T follicular helper cell (primary cell): ENCODE measurements at places on chromosomes 12 and 14.

- DNase-seq, result no peak
These were observed 75.8 kb upstream of the CCDC91 start for GRCh38 chr12:28114488-28114887.

DNA sequence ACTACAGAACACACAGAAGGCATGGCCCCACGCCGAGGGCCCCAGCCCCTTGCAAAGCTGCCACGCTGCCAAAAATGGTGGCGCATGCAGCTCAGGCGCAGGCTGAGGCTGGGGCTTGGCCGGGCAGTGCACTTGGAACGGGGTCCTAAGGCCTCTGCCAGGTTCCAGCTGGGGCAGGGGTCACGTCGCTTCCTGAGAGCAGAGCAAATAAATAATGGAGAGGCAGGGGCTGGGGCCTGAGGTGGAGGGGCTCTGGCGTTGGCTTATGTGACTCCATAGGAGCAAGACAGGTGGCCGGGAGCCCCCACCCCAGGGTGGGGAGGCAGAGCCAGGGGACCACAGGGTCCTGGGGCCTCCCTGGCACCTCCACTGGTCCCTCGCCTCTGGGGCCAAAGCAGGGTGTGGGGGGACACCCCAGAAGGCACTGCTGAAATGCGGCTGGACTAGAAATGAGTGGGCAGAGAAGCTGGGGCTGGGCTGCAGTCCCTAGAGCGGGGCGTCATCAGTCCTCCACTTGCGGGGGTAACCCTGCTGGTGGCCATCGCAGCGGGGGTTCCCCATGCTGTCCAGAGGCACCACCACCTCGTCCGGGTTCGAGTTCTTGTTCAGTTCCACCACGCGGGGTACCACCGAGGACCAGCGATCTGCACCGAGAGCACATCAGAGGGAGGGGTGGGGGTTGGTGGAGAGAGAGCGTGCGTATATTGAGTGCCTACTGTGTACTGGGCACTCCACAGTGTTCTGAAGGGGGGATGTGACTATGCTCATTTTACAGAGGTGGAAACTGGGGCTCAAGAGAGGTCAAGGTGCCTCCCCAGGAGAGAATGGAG is 49.8 kb downstream of the TRPV4 start:
- no peak for DNase-seq

DNA sequence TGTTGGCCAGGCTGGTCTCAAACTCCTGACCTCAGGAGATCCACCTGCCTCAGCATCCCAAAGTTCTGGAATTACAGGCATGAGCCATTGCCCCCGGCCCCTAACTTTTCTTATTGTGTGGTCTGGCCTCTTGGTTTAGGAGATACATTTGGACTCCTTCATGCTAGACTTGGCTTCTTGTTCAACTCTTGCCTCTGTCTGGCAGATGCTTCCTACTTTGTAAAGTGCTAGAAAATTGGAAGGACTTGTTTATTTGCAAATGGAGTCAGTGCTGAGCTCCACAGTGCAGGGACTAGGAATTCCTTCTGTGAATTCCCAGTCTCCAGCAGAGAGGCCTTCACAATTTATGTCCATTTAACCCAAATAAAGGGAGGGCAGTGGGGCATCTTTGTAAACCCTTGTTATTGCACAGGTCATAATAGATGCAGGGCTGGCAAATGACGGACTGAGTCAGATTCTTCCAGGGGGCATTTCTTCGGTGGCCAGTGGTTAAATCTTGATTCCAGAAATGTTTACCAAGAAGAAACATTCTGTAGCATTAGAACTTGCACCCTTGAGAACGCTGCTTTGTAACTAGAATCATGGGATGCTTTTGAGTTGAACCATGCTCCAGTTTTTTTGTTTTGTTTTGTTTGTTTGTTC is 73.8 kb upstream of the TBX3 start:
- DNase-seq, result no peak

DNA sequence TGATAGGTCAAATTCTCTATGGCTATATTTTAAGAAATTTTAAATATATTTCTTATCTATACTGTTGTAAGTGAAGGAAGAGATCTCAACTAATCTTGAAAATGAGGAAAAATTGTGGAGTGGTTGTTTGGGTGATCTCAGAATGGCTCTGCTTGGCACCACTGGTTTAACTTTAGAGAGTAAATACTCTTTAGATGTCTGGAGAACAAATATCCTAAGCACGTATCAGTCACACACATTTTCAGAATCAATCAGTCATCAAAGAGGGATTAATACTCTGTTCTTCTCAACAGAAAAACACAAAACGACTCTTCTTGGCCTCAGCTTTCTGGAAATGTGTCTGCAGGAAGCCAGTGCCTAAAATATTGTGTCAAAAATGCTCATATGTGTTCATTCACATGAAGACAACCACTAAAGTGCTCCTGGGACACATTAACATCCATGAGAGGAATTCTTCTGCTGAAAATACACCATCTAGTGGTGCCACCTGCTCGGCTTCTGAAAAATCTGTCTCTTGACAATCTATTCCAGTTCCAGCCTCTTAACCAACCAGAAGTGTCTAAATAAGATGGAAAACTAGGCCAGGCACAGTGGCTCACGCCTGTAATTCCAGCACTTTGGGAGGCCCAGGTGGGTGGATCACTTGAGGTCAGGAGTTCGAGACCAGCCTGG is 81.1 kb upstream of the CCDC198 start:
- DNase-seq, result no peak

DNA sequence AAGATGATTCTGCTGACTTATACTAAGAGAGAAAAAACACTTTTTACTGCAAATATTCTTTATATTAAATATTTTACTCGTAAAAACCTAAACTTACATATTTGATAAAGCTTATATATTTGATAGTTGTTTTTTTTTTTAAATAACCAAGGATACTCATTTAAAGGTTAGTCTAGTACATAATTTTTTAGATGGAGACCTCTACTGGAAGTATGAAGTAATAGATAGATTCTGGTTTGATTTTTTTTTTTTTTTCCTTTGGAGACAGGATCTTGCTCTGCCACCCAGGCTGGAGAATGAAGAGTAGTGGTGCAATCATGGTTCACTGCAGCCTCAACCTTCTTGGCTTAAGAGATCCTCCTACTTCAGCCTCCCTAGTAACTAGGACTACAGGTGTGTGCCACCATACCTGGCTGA is 16.4 kb downstream of the ARID2 start:
- DNase-seq, result no peak

GRCh38 chr14:63672417-63673180 is 30.9 kb upstream of the WDR89 start:
- DNase-seq, result no peak

GRCh38 chr14:104732931-104733681 is 9.1 kb downstream of the ADSS1 start:
- no peak for DNase-seq

GRCh38 chr14:35079742-35080141 is 33.7 kb downstream of the FAM177A1 start:
- DNase-seq, result no peak

- no peak for DNase-seq
These were observed 1100.2 kb downstream of the FSCB start for GRCh38 chr14:43406931-43407330.

- no peak for DNase-seq
These were observed 198.5 kb upstream of the PPFIA2 start for GRCh38 chr12:81957631-81958030.

DNA sequence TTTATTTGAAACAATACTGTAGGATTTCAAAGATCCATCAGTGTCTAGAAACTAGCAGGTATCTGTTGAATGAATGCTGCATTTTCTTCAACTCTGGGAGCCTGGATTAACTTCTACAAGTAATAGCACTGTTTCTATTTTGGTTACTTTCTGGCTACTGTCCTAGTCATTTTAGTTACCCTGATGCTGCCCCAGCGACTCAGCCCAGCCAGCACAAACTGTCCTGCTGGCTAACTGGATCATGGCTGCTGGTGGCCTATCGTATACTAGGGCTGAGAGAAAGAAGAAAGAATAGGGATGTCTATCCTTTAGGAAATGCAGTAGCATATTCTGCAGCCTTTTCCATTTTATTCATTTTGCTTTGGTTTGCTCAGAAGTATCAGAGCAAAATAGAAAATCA is 53.9 kb downstream of the NTN4 start:
- DNase-seq, result no peak

GRCh38 chr12:21892341-21892740 is 48.9 kb downstream of the ABCC9 start:
- no peak for DNase-seq

DNA sequence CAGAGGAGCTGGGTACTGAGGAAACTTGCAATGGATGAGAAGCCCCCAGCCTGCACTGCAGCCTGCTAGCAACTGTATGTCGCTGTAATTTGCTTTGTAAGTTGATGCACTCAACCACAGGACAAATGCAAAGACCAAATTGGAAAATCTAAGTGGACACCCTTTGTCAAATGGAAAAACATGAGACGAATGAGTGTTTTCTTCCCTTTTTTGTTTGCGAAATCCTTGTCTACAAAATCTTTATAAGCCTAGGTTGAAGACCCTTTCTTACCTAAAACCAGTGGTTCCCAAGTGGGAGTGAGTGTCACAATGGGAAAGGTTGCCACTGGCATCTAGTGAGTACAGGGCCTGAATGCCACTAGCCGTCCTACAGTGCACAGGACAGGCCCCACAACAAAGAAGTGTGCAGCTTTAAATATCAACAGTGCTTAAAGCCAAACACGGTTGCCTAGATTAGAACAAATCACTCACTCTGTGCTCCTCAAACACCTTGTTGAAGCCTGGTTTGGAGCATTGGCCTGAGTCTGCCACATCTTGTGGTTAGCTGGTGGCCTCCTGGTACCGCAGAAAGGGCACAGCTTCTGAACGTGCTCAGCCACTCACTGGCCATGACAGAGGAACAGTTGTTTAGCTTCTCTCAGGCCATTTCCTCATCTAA is 7.6 kb upstream of the VASH1 start:
- DNase-seq, result no peak

GRCh38 chr12:104510145-104510872 is 53.6 kb downstream of the CHST11 start:
- DNase-seq, result no peak

GRCh38 chr14:84129941-84130340 is 1400.0 kb upstream of the FLRT2 start:
- no peak for DNase-seq

DNA sequence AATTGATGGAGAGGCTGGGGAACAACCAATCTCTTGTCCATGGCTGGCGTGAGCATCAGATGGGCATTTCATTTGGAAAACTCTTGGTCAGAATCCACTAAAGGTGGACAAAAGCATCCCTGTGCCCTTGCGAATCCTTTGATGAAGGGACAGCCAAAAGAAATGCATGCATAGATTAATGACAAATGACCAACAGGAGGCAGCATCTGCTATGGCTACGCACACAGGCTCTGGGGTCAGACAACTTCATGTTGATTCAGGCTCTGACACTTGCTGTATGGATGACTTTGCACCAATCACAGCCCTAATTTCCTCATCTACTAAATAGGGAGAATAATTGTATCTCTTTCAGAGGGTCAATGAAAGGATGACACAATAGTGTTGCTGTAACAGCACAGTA is 117.5 kb downstream of the ASCL4 start:
- no peak for DNase-seq

DNA sequence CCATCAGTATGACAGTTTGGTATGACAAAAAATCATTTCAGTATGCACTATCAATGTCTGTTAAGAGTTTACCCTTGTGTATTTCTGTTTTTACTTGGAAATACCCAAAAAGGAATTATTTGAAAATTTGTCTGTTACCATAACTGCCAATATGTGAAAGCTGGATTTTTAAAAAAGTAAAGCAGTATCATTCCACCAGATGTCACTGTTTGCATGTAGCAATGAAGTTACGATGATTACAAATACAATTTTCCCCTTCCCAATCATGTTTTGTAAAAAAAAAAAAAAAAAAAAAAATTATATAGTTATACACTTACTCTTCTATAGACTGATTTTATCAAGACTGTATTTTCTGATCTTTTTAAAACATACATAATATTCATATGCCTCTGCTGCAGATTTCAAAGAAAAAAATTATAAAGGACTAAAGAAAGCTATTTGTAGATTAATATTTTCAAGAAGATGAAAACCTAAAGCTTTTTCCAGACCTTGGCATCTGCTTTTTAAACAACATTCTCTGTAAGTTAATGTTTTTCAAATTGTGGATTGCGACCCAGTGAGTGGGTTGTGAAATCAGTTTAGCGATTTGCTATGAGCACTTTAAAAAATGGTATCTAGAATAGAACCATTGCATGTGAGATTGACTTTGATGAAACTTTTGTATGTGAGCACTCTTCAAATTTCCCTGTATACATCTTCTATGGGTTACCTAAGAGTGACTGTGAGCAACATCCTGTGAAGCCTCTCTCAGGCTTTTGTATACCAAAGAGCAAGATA is 114.2 kb downstream of the TTC6 start:
- no peak for DNase-seq

DNA sequence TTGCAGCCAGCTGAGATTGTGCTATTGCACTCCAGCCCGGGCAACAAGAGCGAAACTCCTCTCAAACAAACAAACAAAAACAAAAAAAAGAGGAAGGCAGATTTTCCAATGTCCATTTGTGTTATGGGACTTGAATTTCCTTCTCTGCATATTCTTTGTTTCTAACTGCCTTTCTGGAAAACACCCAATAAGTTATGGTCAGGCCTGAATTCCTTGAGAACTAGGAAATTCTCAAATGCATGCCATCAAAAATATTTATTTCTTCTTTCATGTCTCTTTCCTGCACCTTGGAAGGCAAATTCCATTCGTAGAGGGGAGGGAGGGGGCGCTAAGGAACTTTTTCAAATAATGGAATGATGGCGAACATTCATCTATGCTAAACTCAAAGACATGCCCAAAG is 117.6 kb upstream of the TMCC3 start:
- DNase-seq, result no peak

GRCh38 chr12:92595663-92596062 is 107.1 kb upstream of the PLEKHG7 start:
- DNase-seq, result no peak

DNA sequence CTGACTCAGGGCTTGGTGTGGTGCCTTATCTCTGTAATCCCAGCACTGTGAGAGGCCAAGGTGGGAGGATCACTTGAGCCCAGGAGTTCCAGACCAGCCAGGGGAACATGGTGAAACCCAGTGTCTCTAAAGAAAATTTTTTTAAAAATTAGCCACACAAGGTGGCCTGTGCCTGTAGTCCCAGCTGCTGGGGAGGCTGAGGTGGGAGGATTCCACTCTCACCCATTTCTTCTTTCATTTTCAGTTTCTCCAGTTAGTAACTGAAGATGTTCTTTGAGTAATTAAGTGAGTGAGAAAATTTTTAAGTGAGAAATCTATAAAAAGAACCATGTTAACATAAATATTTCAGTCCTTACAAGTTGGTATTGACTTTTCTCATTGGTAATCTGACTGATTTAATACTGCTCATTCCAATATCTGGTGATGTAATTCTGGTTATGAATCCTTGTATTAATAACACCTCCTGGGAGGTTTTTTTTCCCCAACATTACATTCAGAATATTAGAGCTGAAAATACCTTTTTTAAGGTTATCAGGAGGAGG is 6.1 kb downstream of the METTL3 start:
- DNase-seq, result no peak

- DNase-seq, result no peak
These were observed 44.4 kb downstream of the SLC8B1 start for GRCh38 chr12:113290506-113290905.

DNA sequence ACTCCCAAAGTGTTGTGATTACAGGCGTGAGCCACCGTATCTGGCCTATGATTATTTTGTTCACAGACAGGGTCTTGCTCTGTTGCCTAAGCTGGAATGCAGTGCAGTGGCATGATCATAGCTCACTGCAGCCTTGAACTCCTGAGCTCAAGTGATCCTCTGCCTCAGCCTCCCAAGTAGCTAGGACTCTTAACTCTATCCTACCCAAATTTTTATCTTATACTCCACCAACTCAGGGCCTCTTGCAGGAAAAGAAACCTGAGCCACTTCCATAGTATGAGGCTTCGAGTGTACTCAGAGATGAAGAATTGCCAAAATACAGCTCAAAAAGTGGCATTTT is 828 bp downstream of the MMAB start:
- DNase-seq, result no peak
